T follicular helper cell (primary cell): ENCODE measurements at places on chromosomes 11 and 22.

DNA sequence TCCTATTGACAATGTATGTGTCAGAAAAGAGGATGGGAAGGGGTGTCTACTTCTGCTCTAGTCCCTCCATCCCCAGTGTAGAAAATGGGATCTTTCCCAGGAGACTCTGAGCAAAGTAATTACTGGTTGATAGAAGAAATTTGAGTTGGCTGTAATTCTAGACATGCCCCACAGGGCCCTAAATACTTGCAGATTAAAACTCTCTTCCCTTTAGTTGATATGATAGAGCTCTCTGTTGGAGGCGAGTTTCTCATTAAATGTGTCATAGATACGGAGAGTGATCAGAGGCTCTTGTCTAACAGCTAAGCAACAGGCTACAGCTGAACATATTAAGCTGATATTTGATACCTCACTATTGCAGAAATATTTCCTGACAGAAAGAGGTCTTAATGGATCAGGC is 32.9 kb downstream of the OR52E1 start:
- no peak for DNase-seq

DNA sequence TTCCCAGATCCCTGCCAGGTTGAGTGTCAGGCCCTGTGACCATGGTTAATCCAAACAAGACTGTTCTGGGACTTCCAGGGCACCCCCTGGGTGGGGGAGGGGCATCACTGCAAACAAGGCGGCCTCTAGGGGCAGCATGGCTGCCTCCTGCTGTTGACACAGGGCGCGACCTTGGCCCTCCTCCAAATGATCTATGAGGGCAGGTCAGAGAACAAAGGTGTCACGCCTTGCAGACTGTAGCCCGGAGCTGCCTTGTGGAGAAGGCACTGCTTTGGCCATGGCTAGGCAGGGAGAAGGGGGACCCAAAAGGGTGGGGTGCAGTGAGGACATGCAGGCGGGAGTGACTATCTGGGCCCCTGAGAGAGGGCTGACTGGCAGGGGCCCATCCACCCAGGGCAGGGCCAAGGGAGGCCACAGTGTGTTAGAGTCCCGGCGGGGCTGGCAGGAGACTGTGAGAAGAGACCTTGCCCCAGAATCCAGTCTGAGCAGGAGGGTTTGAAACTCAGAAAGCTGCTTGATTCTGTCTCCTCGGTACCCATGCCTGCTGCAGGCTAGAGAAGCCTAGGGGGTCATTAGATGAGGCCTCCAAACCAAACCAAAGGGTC is 35.6 kb downstream of the KCNC1 start:
- DNase-seq: no peak

- no peak for DNase-seq
Measured at GRCh38 chr22:42893371-42894150, 36.5 kb upstream of the ARFGAP3 start.

- DNase-seq: no peak
Measured at GRCh38 chr11:1862588-1863351, 9.9 kb downstream of the LSP1 start.

GRCh38 chr22:29810216-29810615 is 27.9 kb downstream of the ASCC2 start:
- no peak for DNase-seq

- DNase-seq: no peak
Measured at GRCh38 chr11:73814812-73815211, 27.1 kb downstream of the MRPL48 start.

DNA sequence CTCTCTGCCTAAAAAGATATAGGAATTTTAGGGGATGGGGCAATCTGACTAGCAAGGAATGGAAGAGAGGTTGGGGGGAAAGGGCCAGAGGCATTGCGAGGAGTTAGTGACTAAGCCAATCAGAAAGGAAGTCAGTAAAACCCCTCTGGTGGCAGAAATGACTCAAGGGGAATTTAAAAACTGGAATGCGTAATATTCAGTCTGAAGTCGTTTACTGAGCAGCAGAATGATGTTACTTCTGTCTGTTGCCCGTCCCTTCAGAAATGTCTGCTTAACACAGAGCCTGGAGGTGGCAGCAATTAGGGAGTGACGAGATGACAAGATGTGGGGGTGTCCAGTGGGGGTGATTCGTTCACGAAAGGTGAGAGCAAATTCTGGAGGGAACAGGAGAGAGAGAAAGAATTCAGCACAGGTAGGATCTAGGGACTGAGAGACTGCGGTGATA is 107.7 kb upstream of the CLMP start:
- DNase-seq: no peak

GRCh38 chr22:19419086-19419463 is 12.5 kb downstream of the HIRA start:
- no peak for DNase-seq

DNA sequence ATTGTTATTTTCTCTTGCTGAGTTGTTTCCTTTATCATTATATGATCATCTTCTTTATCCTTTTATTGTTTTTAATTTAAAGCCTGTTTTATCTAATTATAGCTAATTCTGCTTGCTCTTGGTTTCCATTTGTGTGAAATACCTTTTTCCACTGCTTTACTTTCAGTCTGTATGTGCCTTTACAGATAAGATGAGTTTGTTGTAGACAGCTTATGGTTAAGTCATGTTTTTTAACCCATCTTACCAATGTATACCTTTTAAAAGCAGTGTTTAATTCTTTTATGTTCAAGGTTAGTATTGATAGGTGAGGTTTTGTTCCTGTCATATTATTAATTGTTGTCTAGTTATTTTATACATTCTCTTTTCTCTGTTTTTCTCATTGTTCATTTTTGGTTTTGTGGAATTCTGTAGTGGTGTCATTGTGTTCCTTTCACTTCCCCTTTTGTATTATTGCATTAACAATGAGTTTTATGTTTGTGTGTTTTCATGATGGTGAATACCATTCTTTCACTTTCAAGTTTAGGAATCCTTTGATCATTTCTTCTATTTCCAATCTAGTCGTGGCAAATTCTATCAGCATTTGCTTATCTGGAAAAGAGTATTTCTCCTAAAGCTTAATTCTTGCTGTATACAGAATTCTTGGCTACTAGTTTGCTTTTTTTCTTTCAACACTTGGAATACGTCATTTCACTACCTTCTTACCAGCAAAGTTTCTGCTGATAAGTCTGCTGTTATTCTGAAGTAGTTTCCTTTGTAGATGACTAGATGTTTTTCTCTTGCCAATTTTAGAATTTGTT is 21.8 kb downstream of the OR5AN1 start:
- no peak for DNase-seq

GRCh38 chr11:95241681-95242081 is 10.7 kb upstream of the SESN3 start:
- DNase-seq: no peak

GRCh38 chr11:112024178-112024772 is 933 bp upstream of the DLAT start:
- DNase-seq: no peak

DNA sequence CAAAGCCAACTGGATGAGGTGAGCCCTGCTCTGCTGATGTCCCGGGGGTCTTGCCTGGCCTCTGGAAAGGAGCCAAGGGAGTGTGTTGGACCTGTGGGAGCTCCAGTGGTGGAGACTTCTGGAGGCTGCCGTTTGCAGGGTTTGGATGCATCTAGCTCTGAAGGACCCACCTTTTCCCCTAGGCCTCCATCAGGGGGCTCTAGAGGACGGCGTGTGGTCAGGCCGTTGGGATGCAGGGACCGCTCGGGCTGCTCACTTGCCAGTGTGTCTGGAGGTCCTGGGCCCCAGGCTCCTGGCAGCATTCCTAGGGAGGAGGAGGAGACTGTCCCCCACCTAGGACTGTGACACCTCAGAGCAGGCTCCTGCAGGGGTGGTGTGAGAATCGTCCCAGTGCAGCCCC is 58.3 kb downstream of the PRDM11 start:
- DNase-seq: no peak

DNA sequence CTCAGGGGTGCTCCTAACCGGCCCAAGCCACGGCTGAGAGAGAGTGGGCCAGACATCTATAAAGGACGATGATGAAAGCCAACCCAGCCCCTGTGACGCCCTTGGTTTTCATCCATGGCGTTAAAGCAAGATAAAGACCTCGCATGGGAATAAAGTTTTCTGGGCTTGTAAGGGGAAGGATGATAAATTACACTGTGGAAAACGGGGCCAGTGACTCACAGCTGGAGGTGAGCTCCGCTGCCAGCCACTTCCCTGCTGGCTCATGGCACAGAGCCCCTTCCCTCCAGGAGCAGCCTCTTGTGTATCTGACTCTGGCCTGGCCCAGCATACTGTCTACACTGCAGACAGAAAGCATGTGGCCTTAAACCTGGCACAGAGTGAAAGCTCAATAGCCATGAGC is 503.2 kb upstream of the B3GAT1 start:
- no peak for DNase-seq

DNA sequence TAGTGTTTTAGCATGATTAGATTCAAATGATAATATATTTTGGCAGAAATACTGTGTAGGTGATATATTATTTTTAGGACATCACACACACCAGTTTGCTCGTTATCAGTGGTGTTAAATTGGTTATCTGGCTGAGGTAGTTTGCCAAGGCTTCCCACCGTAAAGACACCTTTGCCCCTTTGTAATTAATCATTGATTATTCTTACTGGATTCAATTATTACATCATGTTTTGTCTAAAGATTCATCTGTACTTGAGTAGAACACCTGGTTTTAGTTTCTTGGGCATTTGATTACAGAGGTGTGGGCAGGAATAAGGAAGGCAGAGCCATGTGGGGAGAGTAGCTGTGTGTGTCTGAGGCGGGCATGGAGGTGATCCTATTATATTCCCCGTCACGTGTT is 39.5 kb upstream of the ST14 start:
- no peak for DNase-seq

DNA sequence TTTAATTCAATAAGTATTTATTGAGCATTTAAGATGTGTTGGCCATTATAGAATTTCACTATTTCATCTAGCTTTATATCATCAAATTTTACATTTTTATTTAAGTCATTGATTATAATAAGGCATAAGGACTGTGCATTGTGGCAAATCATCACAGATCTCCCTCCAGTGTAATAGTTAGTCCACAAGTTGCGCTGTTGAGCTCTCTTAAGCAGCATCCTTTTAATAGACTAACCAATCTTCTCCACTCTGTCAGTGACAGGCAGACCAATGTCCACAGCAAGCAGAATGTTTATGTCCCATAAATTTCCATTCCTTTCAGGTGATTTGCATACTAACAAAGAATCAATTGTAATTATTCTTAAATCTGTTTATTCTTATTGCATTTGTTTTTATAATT is 595.3 kb upstream of the CCDC90B start:
- no peak for DNase-seq

DNA sequence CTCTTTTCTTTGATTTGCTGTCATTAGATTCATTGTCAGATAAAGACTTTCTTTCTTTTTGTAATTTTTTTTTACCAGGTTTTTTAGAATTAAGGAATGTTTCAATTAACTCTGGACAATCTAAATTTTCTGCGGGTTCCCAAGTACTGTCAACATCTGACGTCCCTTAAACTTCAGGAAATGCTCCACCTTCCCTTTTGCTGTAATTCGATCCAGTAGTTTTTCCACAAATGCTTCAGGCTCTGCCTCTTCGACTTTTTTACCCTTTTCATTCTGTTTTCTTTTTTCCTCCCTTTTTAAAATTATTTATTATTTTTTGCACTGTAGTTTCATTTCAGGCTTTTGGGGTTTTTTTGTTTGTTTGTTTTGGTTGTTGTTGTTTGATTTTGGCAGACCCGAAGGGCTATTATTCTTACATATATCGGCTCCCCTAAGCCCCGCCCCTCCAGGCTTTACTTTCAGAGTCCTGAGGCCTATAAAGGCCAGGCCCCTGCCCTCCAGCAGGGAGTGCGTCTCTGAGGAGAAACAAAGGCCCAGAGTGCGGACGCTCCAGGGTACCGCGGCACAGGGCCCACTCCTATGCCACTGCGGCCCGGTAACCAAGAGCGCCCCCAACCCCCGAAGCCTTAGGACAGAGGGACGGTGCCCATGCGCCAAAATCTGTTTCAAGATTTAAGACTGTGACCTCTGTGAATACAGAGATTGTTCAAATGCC is 116.4 kb downstream of the TYR start:
- no peak for DNase-seq

- peak; percentile 75 for DNase-seq
Measured at GRCh38 chr22:35350539-35351503, 30.1 kb upstream of the HMOX1 start.

DNA sequence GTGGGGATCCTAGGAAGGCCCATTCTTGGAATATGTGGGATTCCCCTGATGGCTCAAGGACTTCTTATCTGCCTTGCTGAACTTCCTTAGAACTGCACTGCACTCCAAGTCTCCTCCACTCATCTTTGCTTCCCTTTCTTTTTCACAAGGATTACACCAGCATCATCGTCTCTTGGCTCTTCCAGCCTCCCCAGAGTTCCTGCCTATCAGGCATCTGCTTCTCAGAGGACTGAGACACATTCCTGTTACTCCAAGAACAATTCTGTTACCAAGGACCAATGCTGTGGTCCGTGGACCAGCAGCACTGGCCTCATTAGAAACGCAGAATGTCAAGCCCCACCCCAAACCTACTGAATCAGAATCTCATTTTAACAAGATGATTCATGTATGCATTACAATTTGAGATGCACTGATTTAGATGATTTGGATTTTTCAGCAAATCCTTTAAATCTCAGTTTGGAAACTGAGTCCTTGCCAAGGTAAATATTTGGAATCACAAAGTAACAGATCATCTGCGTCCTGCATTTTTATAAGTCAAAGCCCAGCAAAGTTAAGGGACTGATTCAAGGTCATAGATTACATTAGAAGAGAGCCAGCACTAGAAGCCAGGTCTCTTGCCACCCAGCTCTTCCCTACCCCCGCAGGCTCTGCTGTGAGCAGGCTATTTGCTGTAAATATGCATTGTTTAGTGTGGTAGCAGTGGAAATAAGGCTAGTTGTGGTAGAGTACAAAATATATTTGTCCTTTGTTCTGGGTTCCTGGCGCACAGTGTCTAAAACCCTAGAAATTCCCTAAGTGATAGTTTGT is 110.9 kb downstream of the SWAP70 start:
- DNase-seq: no peak

GRCh38 chr22:43288807-43289420 is 54.3 kb downstream of the SCUBE1 start:
- no peak for DNase-seq

DNA sequence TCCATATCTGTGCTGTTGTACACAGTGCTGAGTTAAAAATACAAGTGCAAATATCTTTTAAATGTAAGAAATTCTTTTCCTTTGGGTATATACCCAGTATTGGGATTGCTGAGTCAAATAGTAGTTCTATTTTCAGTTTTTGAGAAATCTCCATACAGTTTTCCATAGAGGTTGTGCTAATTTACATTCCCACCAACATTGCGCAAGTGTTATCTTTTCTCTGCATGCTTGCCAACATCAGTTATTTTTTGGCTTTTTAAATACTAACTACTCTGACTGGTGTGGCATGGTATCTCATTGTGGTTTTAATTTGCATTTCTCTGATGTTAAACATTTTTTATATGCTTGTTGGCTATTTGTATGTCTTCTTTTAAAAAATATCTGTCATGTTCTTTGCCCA is 6.5 kb downstream of the OR52E8 start:
- DNase-seq: no peak

- DNase-seq: no peak
Measured at GRCh38 chr11:46672381-46672839, 28.0 kb downstream of the ARHGAP1 start.

- no peak for DNase-seq
Measured at GRCh38 chr11:120526241-120526640, 14.7 kb downstream of the GRIK4 start.
